ENCODE measurements at places on chromosomes 13 and 19.

- DNase-seq: no peak
Observed at GRCh38 chr13:28022848-28023518, 34.5 kb upstream of the URAD start.

GRCh38 chr19:38120471-38121025 is 103.5 kb downstream of the DPF1 start:
- DNase-seq: no peak

DNA sequence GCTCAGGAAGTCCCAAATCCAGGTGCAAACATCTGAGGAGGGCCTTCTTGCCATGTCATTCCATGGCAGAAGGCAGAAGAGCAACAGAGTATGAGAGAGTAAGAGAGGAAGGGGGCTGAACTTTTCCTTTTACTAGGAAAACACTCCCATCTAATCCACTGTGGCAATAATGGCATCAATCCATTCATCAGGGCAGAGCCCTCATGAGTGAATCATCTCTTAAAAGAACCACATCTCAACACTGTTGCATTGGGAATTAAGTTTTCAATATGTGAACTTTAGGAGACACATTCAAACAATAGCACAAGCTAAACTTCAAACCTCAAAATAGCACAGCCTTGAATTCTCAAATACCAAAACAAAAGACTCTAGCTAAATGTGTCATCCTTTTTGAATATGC is 264.5 kb downstream of the KCTD12 start:
- DNase-seq: no peak

GRCh38 chr19:51293571-51294210 is 17.8 kb upstream of the IGLON5 start:
- DNase-seq: no peak

DNA sequence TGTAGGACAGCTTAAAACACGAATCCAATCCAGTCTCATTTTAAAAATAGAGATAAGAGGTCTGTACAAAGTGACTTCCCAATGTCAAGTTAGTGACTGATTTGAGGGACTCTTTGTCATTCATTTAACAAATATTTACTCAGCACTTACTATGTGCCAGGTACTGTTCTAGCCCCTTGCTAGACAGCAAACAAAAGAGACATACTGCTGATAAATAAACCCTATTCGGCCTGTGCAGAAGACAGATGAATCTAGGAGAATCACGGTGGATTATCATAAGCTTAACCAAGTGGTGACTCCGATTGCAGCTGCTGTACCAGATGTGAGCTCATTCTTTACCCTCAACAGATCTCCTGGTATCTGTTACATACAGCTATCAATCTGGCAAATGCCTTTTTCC is 6.4 kb upstream of the ELF1 start:
- no peak for DNase-seq

- no peak for DNase-seq
Observed at GRCh38 chr13:97372936-97373335, 61.0 kb upstream of the RAP2A start.

DNA sequence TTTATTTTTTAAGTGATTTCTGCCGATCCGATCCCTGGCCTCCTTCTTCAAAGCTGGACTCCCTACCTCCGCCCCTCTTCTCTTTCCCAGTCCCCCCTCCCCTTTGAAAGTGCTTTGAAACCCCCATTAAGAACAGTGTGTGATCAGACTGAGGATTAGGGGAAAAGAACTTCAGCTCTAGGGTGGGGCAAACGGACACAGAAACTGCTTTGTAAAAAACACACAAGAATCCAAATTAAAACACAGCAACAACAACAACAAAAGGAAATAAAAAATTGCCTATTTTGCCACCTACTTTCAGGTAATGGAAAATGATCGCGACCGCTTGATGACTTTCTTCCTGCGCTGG is 1.4 kb downstream of the SPRY2 start:
- DNase-seq: no peak

- DNase-seq: no peak
Observed at GRCh38 chr13:24557081-24557480, 44.5 kb upstream of the PARP4 start.

Data from suppressor macrophage treated with lipopolysaccharide for 1 hour (primary cell).